ENCODE measurements at places on chromosomes 3 and 15. TPM values are rescaled to one million over a fixed set of nuclear protein-coding genes. Genes with fewer than 3 reads are reported as not detected.

DNA sequence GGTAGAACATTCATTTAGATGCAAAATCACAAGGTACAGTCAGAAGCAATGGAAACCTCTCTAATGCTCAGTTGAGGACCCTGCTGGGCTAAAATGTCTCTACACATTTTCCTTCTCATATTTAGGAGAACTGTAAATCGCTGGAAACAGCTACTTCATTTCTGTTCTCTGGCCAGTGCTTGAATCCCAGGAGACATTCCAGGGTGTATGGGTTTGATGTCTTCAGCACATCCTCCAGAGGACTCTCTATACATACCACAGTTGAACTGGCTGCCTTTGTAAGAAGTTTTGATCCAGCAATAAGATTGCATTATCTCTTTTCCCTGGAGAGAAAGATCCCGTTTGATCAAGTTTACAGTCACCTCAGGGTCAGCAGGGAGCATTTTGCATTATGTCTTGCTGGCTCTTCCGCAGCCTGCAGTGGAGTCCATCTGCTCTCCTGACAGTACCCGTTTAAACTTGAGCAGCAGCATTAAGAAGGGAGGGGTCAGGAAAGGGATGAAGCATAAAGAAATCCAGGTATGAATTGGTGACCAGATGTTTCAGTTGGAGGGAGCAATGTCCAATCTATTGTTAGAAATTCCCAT, 676.0 kb downstream of the EPHA3 start:
- H3K27ac ChIP-seq, result no peak overlapping the region
- no peak overlapping the region for H3K4me3 ChIP-seq
- no peaks in the 10 kb centered on the region for H3K4me1 ChIP-seq
- H3K36me3 ChIP-seq, result no peaks in the 10 kb centered on the region
- no peaks in the 10 kb centered on the region for H3K27me3 ChIP-seq
- DNase-seq, result no peak

GRCh38 chr3:125654526-125654925, 59.2 kb upstream of the OSBPL11 start:
- DNase-seq, result no peak
- H3K27me3 ChIP-seq, result no peaks in the 10 kb centered on the region
- no peak overlapping the region for H3K27ac ChIP-seq
- no peak overlapping the region for H3K4me3 ChIP-seq
- H3K36me3 ChIP-seq, result no peaks in the 10 kb centered on the region

- H3K27ac ChIP-seq, result no peak overlapping the region
- no peaks in the 10 kb centered on the region for H3K36me3 ChIP-seq
- no peaks in the 10 kb centered on the region for H3K4me1 ChIP-seq
These were observed 14.9 kb upstream of the CFAP20DC start for GRCh38 chr3:59064728-59065127.

DNA sequence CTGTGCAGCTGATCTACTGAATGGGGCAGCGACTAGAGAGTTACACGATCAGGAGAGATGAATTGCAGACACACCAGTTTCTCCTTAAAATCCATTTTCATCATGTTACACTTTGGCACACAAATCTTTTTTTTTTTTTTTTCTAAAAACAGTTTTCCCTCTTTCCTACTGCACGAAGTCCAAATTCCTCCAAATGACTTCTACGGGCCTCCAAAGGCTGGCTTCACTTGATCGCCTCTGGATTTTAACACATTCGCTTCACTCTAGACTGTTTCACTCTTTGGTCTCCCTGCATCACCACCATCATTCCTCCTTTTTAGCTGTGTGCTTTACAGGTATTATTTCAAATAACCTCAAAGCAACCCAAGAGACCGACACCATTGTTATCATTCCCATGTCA, 268.6 kb downstream of the RORA start:
- no peak overlapping the region for H3K27ac ChIP-seq
- peaks cover 8% of the 10 kb centered on the region for H3K4me1 ChIP-seq
- no peak for DNase-seq
- H3K4me3 ChIP-seq, result no peak overlapping the region

- H3K36me3 ChIP-seq, result no peaks in the 10 kb centered on the region
- H3K27me3 ChIP-seq, result no peaks in the 10 kb centered on the region
- DNase-seq, result peak; percentile 61
- peaks cover 22% of the 10 kb centered on the region for H3K4me1 ChIP-seq
- no peak overlapping the region for H3K4me3 ChIP-seq
- H3K27ac ChIP-seq, result peak overlapping the region; percentile 78
These were observed 73.8 kb upstream of the ZBED2 start for GRCh38 chr3:111668888-111669488.

DNA sequence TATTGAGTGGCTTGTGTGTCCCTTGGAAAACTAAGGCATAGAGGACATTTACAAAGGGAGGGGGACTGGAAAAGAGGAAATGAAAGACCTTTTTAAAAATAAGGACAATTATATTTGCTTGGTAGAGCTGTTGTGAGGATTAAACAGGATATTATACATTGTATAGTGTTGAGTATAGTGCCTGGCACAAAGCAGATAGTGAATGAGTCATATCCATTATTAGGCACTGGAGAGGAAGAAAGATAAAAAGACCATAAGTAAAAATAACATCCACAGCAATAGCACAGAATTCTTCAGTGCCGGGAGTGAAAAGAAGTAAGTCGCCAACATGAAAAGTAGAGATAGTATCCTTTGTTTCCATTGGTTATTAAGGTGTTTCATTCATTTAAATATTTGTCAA, 623.3 kb downstream of the PDCD6IP start:
- no peaks in the 10 kb centered on the region for H3K27me3 ChIP-seq
- no peak overlapping the region for H3K4me3 ChIP-seq
- H3K36me3 ChIP-seq, result no peaks in the 10 kb centered on the region

- H3K36me3 ChIP-seq, result no peaks in the 10 kb centered on the region
- no peak for DNase-seq
These were observed 165.7 kb upstream of the PLSCR5 start for GRCh38 chr3:146770881-146771280.

- peak; percentile 96 for DNase-seq
These were observed 20.1 kb downstream of the GXYLT2 start for GRCh38 chr3:72907731-72908620.

DNA sequence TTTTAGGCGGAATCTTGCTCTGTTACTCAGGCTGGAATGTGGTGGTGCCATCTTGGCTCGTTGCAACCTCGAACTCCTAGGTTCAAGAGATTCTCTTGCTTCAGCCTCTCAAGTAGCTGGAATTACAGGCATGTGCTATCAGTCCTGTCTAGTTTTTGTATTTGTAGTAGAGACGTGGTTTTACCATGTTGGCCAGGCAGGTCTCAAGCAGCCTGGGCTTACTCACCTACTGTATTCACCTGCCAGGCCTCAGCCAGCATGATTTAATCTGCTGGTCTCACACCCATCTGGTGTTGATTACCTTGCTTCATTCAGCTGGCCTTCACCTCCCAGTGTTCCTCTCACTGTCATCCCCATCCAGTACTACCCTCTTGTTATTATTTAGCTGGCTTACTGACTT, 102.0 kb downstream of the IL12A start:
- H3K27me3 ChIP-seq, result no peaks in the 10 kb centered on the region
- no peaks in the 10 kb centered on the region for H3K36me3 ChIP-seq
- no peak for DNase-seq
- no peak overlapping the region for H3K4me3 ChIP-seq
- H3K27ac ChIP-seq, result no peak overlapping the region

GRCh38 chr3:24387000-24387399, 107.7 kb downstream of the THRB start:
- H3K27me3 ChIP-seq, result no peaks in the 10 kb centered on the region
- no peak overlapping the region for H3K27ac ChIP-seq
- no peaks in the 10 kb centered on the region for H3K36me3 ChIP-seq
- no peak overlapping the region for H3K4me3 ChIP-seq

DNA sequence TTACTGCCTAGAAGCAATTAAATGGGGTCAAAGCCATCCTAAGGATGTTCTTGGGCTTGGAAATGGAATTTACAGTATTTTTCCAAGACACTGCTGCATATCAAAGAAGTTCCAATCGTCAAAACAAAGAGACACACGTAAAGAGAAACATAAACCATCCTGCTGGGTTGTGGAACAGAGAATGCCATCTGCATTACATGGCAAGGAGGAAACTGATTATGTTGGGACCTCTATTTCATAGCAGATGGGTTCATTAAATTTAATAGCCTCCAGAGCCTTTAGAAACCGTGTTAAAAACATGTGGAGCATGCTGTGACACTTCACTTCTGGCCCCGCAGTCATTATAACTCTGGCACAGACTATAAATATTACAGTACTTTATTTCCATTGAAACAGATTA, 154.6 kb downstream of the LRTM1 start:
- no peaks in the 10 kb centered on the region for H3K4me1 ChIP-seq
- DNase-seq, result no peak
- H3K27ac ChIP-seq, result no peak overlapping the region
- no peak overlapping the region for H3K4me3 ChIP-seq
- peaks cover 2% of the 10 kb centered on the region for H3K27me3 ChIP-seq
- H3K36me3 ChIP-seq, result no peaks in the 10 kb centered on the region

DNA sequence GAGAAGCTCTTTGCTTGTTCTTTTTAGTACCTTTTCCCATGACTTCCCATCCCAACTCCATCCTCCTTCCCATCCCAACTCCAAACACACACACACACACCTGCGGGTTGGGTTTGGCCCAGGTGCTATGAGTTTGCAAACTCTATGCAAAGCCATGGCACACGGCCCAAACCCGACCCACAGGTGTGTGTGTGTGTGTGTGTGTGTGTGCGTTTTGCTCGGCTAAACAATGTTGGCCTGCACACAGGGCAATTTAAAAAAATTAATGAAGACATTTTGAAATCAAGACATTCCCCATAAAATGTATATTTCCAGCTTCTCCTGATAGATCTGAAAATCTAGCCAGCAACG, 103.7 kb upstream of the TLE3 start:
- peaks cover 10% of the 10 kb centered on the region for H3K27me3 ChIP-seq
- no peaks in the 10 kb centered on the region for H3K36me3 ChIP-seq
- H3K4me3 ChIP-seq, result no peak overlapping the region
- H3K4me1 ChIP-seq, result peaks cover 18% of the 10 kb centered on the region
- H3K27ac ChIP-seq, result no peak overlapping the region

GOLGA6B gene
- total RNA-seq, result 0.36 TPM

AGTR1 gene
- 0.91 TPM for total RNA-seq

SKOR1 gene
- total RNA-seq, result not detected

All from astrocyte (in vitro differentiated cells and primary cell).